GM20000 (cell line): ENCODE measurements at places on chromosomes 13 and 19.
A peak's percentile ranks its signal among the peaks of the same experiment; 100 is the strongest.

- no peak for DNase-seq
Observed at GRCh38 chr13:67630640-67631039, 400.5 kb upstream of the PCDH9 start.

DNA sequence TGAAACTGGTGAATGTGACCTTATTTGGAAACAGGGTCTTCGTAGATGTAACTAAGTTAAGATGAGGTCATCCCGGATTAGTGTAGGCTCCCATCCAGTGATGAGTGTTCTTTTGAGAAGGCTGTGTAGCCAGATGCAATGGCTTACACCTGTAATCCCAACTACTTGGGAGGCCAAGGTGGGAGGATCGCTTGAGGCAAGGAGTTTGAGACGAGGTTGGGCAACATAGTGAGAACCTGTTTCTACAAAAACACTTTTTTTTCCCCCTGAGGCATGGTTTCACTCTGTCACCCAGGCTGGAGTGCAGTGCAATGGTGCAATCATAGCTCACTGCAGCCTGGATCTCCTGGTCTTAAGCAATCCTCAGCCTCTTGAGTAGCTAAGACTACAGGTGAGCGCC, 36.4 kb downstream of the FBN3 start:
- DNase-seq: no peak

GRCh38 chr13:79810669-79811068, 329.7 kb downstream of the NDFIP2 start:
- no peak for DNase-seq

- peak; percentile 55 for DNase-seq
Observed at GRCh38 chr13:20492641-20493040, 33.0 kb downstream of the CRYL1 start.

DNA sequence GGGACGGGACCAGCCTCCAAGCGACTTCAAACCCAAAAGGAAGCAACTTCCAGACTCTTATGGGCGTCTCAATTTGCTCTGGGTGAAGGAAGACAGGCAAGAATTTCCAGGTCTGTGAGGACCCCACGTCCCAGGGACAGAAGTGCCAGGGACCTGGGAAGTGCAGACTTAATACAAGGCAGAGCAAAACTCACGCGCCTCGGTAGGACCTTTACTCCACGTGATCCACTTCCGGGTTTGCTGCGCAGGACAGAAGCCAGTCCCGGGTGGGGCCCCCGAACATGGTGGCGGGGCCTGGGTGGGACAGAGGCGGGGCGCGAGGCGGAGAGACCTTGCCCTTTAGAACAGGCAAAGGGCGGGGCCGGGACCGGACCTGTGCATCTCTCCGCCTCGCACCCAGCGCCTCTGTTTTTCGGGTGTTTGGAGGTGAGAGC, 9.3 kb downstream of the ZNF611 start:
- no peak for DNase-seq

GRCh38 chr19:325173-325936, 19.2 kb downstream of the MIER2 start:
- no peak for DNase-seq

- no peak for DNase-seq
Observed at GRCh38 chr13:51201886-51202285, 20.3 kb upstream of the FAM124A start.
